ENCODE measurements at places on chromosomes 6 and 20.

GRCh38 chr6:80527552-80528052 is 421.1 kb downstream of the BCKDHB start:
- DNase-seq = no peak

DNA sequence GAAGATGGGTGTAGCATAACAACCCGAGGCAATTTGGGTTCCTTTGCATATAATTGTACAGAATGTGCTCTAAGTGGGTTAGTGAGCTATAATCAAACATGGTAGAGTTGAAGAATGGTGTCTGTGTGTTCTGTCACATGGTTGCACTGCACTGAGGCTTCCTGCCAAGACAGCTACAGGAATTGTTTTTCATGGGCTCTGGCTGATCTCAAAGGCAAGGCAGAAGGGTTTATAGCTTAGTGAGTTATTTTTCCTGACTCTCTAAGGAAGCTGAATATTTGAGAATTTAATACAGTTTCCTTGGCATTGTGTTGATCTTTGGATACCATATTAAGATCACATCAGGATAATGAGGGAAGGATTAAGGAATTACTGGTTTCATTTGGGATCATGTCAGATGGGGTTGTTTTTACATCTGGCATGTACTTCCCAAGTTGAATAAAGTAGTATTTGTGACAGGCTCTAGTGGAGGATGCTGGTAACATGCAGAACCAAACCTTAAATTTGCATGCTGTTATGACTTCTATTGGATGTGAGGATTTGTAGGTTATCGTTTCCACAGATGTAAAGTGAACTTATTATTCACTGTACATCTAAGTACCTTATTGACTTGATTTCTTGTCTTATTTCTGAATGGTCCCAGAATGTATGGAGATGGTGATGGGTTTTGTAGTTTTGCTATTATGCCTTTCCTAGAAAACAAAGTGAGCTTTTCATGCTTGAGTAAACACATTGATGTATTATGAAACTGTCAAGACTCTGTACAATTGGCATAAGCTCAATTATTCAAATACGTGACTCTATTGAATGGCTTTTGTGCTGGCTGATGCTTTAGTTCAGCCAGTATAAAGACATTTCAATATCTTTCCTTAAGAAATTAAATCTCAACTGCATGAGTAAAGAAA is 43.3 kb downstream of the LRRC1 start:
- DNase-seq = no peak

DNA sequence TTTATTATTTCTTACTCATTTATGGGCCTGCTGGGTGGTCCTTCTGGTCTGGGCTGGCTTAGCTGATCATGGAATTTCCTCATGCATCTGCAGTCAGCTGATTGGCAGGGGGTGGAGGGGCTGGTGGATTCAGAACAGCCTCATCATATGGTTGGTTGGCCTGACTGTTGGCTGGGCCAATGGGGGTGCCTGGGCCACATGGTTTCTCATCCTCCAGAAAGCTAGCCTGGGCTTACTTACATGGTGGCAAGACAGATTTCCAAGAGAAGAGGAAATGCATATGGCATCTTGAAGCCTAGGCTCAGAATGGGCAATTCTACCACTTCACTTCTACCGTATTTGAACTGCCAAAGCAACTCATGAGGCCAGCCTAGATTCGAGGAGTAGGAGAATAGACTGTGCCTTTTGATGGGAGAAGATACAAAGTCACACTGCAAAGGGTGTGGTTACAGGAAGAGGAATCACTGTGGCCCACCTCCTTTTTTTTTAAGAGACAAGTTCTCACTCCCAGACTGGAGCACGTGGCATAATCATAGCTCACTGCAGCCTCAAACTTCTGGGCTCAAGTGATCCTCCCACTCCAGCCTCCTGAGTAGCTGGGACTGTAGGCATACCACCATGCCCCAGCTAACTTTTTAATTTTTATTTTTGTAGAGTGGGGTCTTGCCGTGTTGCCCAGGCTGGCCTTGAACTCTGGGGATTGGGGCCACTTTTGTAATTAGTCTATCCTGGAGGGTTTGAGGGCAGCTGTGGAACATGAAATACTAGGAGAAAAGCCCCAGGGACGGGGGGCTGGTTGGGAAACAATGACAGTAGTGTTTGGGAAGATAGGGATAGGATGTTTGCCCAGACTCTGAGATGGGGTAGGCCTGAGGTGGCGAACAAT is 47.6 kb upstream of the RNF24 start:
- no peak for DNase-seq

- no peak for DNase-seq
Observed at GRCh38 chr6:168091381-168092264, 12.6 kb upstream of the FRMD1 start.

DNA sequence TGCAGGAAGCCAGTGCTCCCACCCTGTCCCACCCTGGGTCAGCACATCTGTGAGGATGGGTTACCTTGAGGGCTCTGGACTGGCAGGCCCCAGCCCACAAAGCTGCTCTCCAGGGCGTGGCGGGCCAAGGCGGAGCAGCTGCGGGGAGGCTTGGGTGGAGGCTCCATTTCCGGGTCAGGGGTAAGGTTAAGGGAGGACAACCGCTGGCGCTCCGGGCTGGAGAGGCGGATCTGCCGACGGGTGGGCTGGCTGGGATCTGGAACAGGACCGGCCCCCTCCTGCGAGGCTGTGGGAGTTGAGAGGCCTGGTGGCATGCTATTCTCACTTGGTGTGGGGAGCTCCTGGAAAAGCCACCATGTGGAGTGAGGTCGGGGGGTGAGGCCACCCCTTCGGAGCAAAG is 5.5 kb downstream of the SMPD2 start:
- no peak for DNase-seq

DNA sequence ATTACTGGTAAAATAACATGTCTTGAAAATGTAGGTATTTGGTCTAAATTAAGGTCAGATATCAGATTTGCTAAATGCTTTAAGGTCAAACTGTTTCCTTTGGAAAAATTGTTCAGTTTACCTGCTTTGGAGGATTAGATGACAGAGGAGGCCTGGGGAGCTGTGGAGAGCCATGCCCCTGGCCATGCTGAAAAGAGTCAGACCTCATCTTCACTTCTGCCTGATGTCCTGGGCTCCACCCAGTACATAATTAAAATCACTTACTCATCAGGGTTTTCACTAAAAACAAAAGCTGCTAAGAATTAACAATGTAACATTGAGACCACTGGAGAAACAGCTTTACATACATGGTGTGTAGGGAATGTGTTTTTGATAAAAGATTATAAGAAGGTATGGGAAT is 60.8 kb upstream of the UNC93A start:
- DNase-seq = no peak

All from anterior cingulate cortex (tissue), 58 donors.